ENCODE measurements at places on chromosomes 2 and 18.

- no peak for DNase-seq
Observed at GRCh38 chr2:98463551-98463971, 18.9 kb downstream of the INPP4A start.

DNA sequence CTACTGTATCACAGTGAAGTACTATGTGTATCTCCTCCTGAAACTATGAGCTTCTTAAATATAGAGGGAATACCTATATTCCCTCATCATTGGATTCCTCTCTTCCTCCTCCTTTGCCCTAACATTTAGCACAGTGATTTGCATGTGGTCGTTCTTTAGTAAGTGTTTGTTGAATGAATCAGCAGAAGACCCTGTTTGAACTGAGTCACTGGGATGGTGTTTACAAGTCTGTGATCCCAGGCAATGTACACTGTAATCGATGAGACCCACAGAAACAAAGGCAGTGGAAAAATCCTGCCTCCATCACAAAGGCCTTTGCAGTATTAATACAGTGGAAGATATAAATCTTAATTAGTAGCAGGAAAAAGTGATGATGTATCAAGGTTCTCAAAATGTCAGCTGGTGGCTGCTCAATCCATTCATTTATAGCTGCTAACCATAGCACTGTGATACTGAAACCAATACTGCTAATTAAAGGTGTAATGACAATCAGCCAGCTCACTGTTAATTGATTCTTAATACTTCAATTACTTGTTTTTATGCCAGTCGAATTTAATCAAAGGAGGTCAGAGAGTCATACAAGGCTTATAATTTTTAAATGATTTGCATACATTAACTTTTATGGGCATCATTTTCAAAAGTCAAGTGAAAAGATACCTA lies 20.8 kb upstream of the MYO3B start:
- no peak for DNase-seq

DNA sequence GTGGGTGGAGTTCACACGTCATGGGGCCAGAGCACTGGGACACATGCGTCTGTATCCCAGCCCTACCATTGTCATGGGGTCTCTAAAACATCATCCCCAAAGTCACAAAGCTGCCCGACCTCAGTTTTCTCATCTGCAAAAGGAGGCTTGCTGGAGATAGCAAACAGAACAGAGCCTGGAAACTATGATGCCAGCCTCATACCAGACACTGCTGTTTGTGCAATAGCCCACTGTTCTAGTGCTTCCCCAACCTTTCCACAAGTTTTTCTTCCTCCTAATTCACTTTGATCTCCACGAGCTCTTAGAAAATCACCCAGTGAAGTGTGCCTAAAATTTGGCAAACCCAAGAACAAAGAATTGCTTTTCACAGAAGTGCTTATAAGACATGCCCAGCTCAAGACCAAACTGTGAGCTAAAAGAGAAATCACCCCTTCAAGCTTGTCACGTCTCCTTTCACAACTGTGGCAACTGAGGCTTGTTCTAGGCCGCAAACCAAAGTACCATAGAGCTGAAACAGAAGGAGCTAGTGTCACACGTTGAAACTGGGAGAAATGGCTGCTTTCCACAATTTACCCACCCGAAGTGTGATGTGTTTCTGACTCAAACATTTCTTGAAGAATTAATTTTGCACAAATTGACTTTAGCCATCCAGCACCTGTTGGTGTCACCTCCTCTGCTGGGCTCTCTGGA lies 162.7 kb upstream of the ID2 start:
- no peak for DNase-seq

DNA sequence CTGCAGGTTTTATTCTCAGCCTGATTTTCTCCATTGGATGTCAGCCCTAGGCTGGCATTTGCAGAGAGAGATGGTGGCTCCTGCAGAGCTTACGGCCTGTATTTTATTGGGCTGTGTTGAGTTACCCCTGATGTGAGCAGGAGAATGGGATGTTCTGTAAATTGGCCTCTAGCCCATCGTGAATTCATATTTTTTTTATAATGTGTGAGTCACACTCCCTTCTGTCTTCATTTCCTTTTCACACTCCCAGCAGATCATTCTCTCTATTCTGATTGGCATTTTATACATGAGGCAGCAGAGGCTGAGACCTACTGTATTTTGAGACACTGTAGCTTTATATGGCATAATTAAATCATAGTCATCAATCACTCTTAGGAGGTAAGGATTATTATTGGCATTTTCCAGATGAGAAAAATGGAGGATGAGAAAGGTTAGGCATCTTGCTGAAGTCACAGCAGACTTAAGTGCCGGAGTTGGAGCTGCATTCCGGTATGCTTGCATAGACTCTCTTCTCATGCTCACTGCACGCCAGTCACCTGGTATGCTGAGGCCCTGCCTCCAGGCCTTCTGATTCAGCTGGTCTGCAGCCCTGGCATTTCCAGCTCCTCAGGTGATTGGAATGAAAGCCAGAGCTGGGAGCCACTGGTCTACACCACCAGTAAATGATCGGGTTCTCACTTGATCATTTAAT lies 142.4 kb downstream of the NEDD4L start:
- DNase-seq: no peak

DNA sequence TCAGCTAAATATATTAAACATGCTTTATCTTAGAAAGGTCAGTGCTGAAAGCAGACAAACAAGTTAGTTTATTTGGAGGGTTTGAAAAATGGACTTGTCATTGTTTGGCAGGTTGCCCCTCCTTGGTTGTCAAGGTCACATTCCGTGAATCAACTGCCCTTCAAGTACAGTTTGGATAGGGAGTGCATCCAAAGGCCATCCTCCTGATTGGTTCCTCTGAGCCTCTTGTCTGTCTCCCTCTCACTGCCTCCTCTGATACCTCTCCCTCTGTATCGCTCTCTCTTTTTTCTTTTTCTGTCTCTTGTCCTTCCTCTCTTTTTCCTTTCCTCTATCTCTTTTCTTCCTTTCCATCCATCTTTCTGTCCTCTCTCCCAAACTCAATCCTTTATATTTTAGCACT lies 5.4 kb downstream of the ITGAV start:
- DNase-seq: no peak
